Kidney (tissue), 22 donors: ENCODE measurements at places on chromosomes 7 and 10. TPM values are rescaled to one million over a fixed set of nuclear protein-coding genes. Genes with fewer than 3 reads are reported as not detected.
A peak's percentile ranks its signal among the peaks of the same experiment; 100 is the strongest.

GRCh38 chr7:156002362-156003066 lies 190.3 kb upstream of the SHH start:
- H3K27ac ChIP-seq, result no peak overlapping the region
- H3K36me3 ChIP-seq, result no peaks in the 10 kb centered on the region
- no peaks in the 10 kb centered on the region for H3K4me1 ChIP-seq
- peak; percentile 25 for DNase-seq
- no peaks in the 10 kb centered on the region for H3K27me3 ChIP-seq

- no peak overlapping the region for H3K4me3 ChIP-seq
- no peaks in the 10 kb centered on the region for H3K4me1 ChIP-seq
- no peak for DNase-seq
- peaks cover 7% of the 10 kb centered on the region for H3K36me3 ChIP-seq
Observed at GRCh38 chr7:137878333-137878961, 31.7 kb upstream of the DGKI start.

GRCh38 chr7:32048970-32049491 lies 21.2 kb downstream of the PDE1C start:
- no peak for DNase-seq
- no peak overlapping the region for H3K4me3 ChIP-seq
- H3K4me1 ChIP-seq, result no peaks in the 10 kb centered on the region
- no peaks in the 10 kb centered on the region for H3K36me3 ChIP-seq
- H3K27ac ChIP-seq, result no peak overlapping the region
- H3K27me3 ChIP-seq, result no peaks in the 10 kb centered on the region

- no peak overlapping the region for H3K4me3 ChIP-seq
- H3K36me3 ChIP-seq, result no peaks in the 10 kb centered on the region
- H3K27me3 ChIP-seq, result no peaks in the 10 kb centered on the region
- no peaks in the 10 kb centered on the region for H3K4me1 ChIP-seq
- no peak for DNase-seq
Observed at GRCh38 chr7:19930051-19930450, 156.6 kb upstream of the TMEM196 start.

GATA3 gene
- polyA plus RNA-seq, result 45.9 TPM

DNA sequence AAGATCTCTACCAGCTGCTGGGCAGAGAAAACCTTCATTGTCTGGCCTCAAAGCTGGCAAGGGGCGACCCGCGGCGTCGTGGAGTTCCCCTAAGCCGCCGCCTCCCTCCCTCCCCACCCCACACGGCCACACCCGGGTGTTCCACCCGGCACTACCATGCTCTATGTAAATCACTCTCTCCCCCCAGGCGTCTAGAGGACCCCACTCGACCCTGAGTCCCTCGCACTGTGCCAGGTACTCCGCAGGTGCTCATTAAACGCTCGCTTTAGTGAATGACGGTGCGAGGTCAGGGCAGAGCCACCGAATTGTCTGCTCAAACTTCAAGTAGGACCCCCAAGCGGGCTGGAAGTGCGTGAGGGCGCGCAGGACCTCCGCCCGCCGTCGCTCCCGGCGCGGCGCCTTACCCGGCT lies 628 bp downstream of the PARP12 start:
- no peak for DNase-seq
- H3K27ac ChIP-seq, result peak overlapping the region; percentile 88
- H3K36me3 ChIP-seq, result no peaks in the 10 kb centered on the region
- H3K4me3 ChIP-seq, result peak overlapping the region; percentile 36
- H3K4me1 ChIP-seq, result peaks cover 20% of the 10 kb centered on the region

GRCh38 chr7:132480534-132480933 lies 95.7 kb downstream of the PLXNA4 start:
- no peak for DNase-seq
- no peaks in the 10 kb centered on the region for H3K36me3 ChIP-seq
- no peaks in the 10 kb centered on the region for H3K27me3 ChIP-seq

SERPINE1 gene
- 3.5 TPM for polyA plus RNA-seq

MUC12 gene
- not detected for polyA plus RNA-seq

DNA sequence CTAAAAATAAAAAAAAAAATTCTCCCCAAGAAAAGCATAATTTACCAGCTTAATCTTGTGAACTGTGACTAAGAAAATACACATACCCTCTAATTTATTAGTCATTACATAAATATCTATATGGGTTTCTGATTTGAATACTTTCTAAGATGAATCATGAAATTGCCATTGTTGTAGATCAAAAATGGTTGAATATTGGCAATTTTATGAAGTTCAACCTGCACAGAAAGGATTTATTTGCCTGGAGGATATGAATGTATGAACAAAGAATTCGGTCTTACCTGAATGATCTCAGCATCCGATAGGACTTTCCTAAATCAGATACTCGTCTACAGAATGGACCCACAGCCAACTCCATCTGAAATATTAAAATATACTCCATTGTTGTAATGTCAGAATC lies 61.5 kb downstream of the HBP1 start:
- H3K27me3 ChIP-seq, result no peaks in the 10 kb centered on the region
- no peaks in the 10 kb centered on the region for H3K36me3 ChIP-seq
- H3K4me3 ChIP-seq, result no peak overlapping the region
- H3K4me1 ChIP-seq, result no peaks in the 10 kb centered on the region

TEX36 gene
- polyA plus RNA-seq, result not detected

DNA sequence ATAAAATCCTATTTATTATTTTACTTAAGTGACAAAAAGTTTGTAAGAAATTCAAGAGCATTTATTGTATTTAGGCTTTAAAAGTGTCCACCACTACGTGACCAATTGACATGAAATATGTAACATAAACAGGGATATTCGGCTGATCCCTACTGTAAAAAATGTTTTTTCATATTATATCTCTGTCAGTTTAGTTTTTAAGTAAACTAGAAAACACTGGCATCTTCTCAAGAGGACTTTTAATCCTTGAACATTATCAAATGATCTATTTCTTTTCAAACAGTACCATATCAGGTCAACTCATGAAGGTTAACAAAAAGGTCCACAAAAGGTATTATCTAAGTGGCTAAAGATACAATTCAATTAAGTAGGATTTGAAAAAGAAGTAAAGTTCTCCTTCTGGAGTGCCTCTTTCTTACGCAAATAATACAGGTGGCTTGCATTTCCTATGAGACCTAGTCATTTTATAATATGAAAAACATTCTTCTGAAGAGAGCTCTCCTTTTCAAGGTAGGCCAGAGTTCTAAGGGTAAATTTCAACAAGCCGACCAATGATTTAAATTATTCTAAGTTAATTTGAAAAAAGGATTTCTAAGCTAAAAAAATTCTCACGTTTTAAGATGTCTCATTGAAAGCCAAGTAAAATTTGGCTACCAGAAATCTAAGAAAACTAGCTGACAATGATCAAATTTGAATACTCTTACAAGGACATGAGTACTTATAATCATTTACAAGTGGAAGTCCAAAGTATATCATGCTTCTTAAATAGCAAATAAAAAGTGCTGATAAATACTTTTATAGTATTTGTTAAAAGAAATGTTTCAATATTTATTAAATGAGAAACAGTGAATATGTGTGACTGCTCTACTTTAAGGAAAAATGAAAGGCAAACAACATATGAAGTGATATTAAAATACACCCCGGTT lies 133.5 kb downstream of the NRBF2 start:
- no peaks in the 10 kb centered on the region for H3K27me3 ChIP-seq
- peak overlapping the region; percentile 95 for H3K27ac ChIP-seq
- peak overlapping the region; percentile 93 for H3K4me3 ChIP-seq
- no peak for DNase-seq
- no peaks in the 10 kb centered on the region for H3K36me3 ChIP-seq
- H3K4me1 ChIP-seq, result no peaks in the 10 kb centered on the region

GOT1 gene
- polyA plus RNA-seq, result 241 TPM

- H3K4me1 ChIP-seq, result peaks cover 4% of the 10 kb centered on the region
- no peak for DNase-seq
- H3K36me3 ChIP-seq, result no peaks in the 10 kb centered on the region
- H3K4me3 ChIP-seq, result no peak overlapping the region
Observed at GRCh38 chr10:70435241-70436085, 6.0 kb downstream of the NODAL start.

SPDYE2 gene
- not detected for polyA plus RNA-seq

DNA sequence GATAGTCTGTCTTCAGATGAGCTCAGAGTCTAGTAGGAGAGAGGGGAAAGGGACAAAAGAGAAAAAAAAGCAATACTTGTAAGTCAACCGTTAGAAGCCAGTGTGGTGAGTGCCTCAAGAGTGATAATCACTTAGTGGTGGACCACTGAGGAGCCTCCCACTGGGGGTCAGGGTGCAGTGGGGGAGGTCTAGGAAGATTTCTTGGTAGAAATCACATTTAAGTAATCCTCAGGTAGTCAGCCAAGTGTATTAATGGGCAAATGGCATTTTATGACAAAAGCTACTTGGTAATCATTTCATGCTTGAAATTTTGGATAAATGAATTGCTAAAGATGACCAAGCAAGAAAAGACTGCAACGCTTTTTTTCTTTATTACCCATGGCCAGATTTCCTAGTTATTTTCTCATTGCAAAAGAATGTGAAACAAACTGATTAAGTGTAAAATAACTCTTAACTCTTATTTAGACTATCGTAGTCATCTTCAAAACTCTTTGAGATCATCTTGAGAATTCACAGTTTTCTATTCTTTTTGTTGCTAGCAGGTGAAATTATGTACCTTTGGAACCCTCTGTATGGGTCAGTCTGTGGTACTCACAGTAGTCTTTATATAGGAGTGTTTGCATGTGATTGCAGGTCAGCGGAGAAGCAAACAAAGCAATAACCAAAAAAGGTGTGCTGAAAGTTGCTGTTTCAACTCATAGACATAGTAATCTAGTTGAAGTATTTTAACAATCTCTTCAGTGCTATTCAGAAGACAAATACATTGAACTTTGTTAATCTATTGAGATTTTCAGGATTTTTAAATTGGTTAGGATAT lies 63.9 kb downstream of the PPP1R9A start:
- no peaks in the 10 kb centered on the region for H3K27me3 ChIP-seq
- no peaks in the 10 kb centered on the region for H3K4me1 ChIP-seq
- DNase-seq, result no peak
- no peaks in the 10 kb centered on the region for H3K36me3 ChIP-seq

- no peaks in the 10 kb centered on the region for H3K4me1 ChIP-seq
- no peaks in the 10 kb centered on the region for H3K27me3 ChIP-seq
- H3K4me3 ChIP-seq, result no peak overlapping the region
- peak; percentile 39 for DNase-seq
Observed at GRCh38 chr10:128573281-128573845, 447.1 kb upstream of the MKI67 start.

GRCh38 chr7:83149466-83149865 lies 13.2 kb downstream of the PCLO start:
- no peak overlapping the region for H3K4me3 ChIP-seq
- no peaks in the 10 kb centered on the region for H3K4me1 ChIP-seq
- H3K27ac ChIP-seq, result no peak overlapping the region
- DNase-seq, result no peak
- H3K36me3 ChIP-seq, result no peaks in the 10 kb centered on the region
- H3K27me3 ChIP-seq, result no peaks in the 10 kb centered on the region

- no peak for DNase-seq
- no peaks in the 10 kb centered on the region for H3K4me1 ChIP-seq
- H3K36me3 ChIP-seq, result no peaks in the 10 kb centered on the region
Observed at GRCh38 chr10:71804077-71804476, 30.8 kb upstream of the VSIR start.

DNA sequence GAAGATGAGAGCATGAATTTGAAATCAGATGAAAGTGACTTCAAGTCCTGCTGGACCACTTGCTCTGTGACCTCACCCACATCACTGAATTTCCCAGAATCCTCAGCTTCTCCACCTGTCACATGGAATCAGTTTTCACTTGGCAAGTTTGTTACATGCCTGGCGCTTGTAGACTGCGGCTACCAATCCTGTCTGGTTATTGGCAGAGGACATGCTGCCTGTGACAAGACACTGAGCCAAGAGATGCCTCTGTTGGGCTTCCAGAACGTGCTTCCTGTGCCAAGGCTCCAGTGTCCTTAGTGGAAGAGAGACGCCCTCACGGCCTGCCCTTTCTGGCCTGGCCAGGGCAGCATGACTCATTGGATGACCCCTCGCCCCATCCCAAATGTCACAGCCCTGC lies 4.4 kb upstream of the MYL10 start:
- H3K27ac ChIP-seq, result no peak overlapping the region
- no peak for DNase-seq
- no peaks in the 10 kb centered on the region for H3K27me3 ChIP-seq
- H3K4me3 ChIP-seq, result no peak overlapping the region

DNA sequence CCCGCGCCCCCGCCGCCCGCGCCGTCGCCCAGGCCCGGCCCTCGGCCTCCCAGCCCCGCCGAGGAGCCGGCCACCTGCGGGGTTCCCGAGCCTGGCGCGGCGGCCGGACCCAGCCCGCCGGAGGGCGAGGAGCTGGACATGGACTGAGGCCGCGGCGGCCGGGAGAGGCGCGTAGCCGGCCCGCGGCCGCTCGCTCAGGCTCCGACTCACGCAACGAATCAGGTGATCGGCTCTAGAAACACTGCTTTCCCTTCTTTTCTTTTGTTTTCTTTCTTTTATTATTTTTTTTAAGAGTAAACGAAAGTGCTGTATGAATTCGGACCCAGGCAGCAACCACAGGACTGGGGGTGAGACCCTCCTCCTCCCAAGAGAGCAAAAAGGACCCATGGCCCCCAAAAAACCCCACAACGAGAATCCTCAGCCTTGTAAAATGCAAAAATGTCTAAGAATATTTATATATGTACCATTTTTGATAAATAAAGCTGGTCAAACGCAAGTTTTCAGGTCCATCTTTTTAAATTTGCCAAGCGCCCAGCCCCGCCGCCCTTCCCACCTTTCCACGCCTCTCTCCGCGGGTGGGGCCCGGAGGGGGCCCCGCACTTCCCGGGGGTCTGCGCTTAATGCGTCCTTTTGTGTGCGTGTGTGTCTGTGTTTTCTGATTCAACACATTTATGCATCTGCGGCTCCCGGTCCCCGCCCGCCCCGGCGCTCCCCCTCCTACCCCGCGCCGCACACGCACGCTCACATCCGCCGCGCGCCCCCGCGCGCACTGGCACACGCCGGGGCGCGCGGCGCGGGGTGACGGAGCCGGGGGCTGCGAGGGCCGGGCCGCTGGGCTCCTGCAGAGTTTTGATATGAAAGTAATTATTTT lies 4.4 kb downstream of the UNCX start:
- H3K36me3 ChIP-seq, result no peaks in the 10 kb centered on the region
- DNase-seq, result no peak
- H3K27ac ChIP-seq, result no peak overlapping the region

- no peak overlapping the region for H3K4me3 ChIP-seq
- DNase-seq, result no peak
Observed at GRCh38 chr7:13197501-13197900, 510.1 kb downstream of the ARL4A start.

ADCY1 gene
- 2.9 TPM for polyA plus RNA-seq

HYAL4 gene
- polyA plus RNA-seq, result 0.24 TPM

ASZ1 gene
- polyA plus RNA-seq, result not detected

EIF5AL1 gene
- 1.4 TPM for polyA plus RNA-seq

MGAM2 gene
- polyA plus RNA-seq, result not detected

GRCh38 chr10:14623931-14624330 lies 150.8 kb downstream of the FAM107B start:
- DNase-seq, result no peak
- no peaks in the 10 kb centered on the region for H3K36me3 ChIP-seq
- no peak overlapping the region for H3K4me3 ChIP-seq
- H3K4me1 ChIP-seq, result no peaks in the 10 kb centered on the region
- no peaks in the 10 kb centered on the region for H3K27me3 ChIP-seq
